ENCODE measurements at places on chromosomes 5 and 9.

DNA sequence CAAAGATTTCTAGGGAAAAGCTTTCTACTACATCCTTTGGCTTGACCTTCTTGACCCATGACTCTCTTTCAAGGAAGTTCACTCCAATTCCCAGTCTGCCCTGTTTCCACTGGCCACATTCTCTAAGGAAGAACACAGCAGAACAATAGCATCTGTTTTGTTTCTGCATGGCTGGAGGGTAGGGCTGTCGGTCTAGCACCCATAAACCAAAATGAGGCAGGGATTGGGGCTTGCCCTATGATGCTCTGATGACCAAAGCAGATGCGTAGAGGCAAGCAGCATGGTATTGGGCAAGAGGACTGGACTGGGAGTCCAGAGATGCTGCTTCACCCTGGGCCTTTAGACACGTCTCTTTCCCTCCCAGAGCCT lies 24.1 kb downstream of the GOLGA2 start:
- no peak overlapping the region for H3K27ac ChIP-seq
- no peak for DNase-seq
- H3K36me3 ChIP-seq, result peaks cover 38% of the 10 kb centered on the region
- H3K4me3 ChIP-seq, result no peak overlapping the region
- H3K27me3 ChIP-seq, result no peaks in the 10 kb centered on the region

DNA sequence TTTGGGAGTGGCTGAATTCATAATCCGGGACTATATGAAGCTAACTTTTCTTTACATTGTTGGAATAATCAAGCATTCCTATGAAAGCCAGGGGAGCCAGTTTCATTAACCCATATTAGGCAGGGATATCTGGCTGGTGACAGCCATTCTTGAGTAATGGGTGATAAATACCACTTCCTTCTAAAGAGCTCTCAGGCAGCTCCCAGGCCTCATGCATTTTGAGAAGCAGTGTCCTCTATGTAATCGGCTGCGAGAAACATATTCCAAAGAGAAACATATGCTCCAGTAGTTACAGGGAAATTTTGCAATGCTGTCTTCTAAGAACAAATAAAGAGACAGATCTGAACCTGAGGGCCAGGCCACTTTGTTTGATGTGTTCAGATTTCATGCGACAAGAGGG lies 83.1 kb downstream of the MSX2 start:
- no peak for DNase-seq
- no peaks in the 10 kb centered on the region for H3K36me3 ChIP-seq
- no peak overlapping the region for H3K27ac ChIP-seq

- H3K27ac ChIP-seq, result no peak overlapping the region
- H3K27me3 ChIP-seq, result no peaks in the 10 kb centered on the region
- H3K4me3 ChIP-seq, result no peak overlapping the region
Observed at GRCh38 chr9:91583161-91583875, 159.7 kb upstream of the NFIL3 start.

DNA sequence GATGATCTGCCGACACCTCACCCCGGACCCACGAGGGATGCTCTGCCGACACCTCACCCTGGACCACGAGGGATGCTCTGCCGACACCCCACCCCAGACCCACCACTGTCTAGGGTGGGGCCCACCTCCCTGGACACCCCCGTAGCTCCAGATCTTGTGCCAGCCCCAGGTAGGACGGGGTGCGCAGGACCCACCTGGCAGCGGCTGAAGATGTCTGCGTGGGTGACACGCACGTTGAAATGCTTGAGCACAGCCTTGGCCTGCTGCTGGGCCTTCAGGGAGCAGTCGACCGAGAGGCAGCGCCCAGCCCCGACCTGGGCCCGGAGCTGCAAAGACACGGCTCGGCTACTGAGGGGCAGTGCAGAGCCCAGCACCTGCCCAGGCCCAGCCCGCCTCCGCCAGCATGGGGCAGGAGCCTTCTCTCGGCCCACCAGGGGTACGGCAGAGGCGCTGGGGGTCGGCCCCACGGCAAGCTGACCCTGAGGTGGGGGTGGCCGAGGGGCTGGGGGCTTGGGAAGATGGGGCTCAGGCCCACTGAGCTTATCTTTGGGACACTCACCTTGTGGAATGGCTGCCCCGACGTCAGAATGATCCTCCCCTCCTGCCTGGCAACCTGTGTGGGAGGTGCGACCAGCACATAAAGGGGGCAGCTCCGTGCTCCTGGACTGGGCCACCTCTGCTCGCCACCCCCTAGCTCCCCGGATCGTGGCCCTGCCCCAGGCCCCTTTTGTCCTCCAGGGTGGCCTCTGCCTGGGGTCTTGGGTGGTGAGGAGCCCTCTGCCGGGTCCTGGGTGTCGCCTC lies 21.7 kb upstream of the NRARP start:
- H3K27me3 ChIP-seq, result no peaks in the 10 kb centered on the region
- H3K27ac ChIP-seq, result no peak overlapping the region
- H3K36me3 ChIP-seq, result no peaks in the 10 kb centered on the region
- H3K4me3 ChIP-seq, result no peak overlapping the region
- DNase-seq, result no peak

GRCh38 chr5:13739479-13739878 lies 205.0 kb downstream of the DNAH5 start:
- H3K4me3 ChIP-seq, result no peak overlapping the region
- no peak overlapping the region for H3K27ac ChIP-seq
- H3K4me1 ChIP-seq, result no peaks in the 10 kb centered on the region

DNA sequence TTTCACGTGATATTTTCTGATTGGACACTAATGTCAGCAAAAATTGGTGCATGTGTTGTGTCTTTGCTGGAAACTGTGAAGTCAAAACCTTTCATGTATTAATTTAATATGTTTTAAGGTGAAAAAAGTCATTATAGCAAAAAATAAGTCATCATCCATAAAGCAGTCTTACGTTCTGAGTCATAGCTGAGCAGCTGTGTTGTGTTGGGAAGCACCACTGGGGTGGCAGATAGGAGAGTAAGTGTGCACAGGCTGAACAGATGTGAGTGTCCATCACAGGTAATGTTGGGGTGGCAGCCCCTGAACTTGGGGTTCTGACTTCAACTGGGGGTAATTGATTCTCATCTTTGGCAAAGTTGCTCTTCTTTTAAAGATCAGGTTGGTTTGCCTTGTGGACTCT lies 156.8 kb downstream of the NXNL2 start:
- DNase-seq, result no peak
- no peaks in the 10 kb centered on the region for H3K4me1 ChIP-seq
- no peak overlapping the region for H3K27ac ChIP-seq
- no peaks in the 10 kb centered on the region for H3K36me3 ChIP-seq
- H3K4me3 ChIP-seq, result no peak overlapping the region

GRCh38 chr5:102411-103043 lies 10.6 kb downstream of the PLEKHG4B start:
- no peak overlapping the region for H3K4me3 ChIP-seq
- H3K27me3 ChIP-seq, result no peaks in the 10 kb centered on the region
- peaks cover 15% of the 10 kb centered on the region for H3K36me3 ChIP-seq
- peaks cover 32% of the 10 kb centered on the region for H3K4me1 ChIP-seq
- no peak for DNase-seq

DNA sequence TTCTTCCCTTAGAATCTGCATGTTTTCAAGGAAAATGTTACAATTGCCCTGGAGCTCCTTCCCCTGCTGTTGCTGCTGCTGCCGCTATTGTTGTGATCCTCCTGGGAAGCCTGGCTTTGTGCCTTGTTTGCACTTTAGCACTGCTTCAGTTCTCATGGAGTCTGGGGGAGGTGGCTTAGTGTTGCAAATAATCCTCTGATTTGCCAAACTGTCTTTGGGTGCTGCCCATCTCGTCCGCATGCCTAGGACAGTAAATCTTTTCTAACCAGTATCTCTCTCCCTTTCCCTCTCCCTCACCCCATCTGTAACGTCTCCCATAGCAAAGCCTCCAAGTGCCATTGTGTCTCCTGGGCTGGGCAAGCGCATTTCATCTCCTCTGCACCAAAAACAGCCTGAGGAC lies 30.3 kb downstream of the FAM240B start:
- peak overlapping the region; percentile 27 for H3K27ac ChIP-seq
- peaks cover 21% of the 10 kb centered on the region for H3K4me1 ChIP-seq
- H3K4me3 ChIP-seq, result no peak overlapping the region
- no peaks in the 10 kb centered on the region for H3K27me3 ChIP-seq
- DNase-seq, result peak; percentile 58
- no peaks in the 10 kb centered on the region for H3K36me3 ChIP-seq

DNA sequence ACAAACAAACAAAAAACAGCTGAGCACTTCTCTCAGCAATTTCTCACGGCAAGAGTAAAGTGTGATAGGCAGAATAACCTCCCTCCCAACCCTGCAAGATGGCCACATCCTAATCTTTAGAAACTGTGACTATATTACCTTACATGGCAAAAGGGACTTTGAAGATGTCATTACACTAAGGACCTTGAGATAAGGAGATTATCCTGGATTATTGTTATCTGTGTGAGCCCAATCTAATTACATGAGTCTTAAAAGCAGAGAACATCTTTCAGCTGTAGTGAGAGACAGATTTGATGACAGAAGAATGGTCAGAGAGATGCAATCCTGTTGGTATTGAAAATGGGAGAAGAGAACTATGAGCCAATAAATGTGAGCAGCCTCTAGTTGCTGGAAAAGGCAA lies 347.9 kb downstream of the CDH9 start:
- DNase-seq, result no peak
- H3K27ac ChIP-seq, result no peak overlapping the region
- H3K27me3 ChIP-seq, result no peaks in the 10 kb centered on the region
- H3K4me3 ChIP-seq, result no peak overlapping the region
- H3K4me1 ChIP-seq, result no peaks in the 10 kb centered on the region
- H3K36me3 ChIP-seq, result no peaks in the 10 kb centered on the region

DNA sequence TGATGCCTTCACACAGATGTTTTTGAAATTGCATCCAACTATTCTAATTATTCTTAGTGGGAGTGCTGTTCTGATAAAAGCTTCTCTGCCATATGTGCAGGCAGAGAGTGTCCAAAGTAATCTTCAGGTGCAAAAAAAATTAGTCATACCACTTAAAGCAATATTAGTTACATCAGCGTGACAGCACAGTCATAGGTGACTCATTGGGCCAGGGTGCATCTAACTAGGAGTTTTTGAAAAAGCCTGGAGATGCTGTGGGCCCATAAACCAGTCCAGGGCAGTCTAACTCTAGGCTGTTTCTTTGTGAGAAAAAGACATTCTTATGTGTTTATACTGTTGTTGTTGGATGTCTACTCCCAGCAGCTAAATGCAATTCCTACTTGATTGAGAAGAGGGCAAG lies 33.0 kb upstream of the C6 start:
- no peaks in the 10 kb centered on the region for H3K4me1 ChIP-seq
- no peak overlapping the region for H3K27ac ChIP-seq
- H3K36me3 ChIP-seq, result no peaks in the 10 kb centered on the region
- no peaks in the 10 kb centered on the region for H3K27me3 ChIP-seq

DNA sequence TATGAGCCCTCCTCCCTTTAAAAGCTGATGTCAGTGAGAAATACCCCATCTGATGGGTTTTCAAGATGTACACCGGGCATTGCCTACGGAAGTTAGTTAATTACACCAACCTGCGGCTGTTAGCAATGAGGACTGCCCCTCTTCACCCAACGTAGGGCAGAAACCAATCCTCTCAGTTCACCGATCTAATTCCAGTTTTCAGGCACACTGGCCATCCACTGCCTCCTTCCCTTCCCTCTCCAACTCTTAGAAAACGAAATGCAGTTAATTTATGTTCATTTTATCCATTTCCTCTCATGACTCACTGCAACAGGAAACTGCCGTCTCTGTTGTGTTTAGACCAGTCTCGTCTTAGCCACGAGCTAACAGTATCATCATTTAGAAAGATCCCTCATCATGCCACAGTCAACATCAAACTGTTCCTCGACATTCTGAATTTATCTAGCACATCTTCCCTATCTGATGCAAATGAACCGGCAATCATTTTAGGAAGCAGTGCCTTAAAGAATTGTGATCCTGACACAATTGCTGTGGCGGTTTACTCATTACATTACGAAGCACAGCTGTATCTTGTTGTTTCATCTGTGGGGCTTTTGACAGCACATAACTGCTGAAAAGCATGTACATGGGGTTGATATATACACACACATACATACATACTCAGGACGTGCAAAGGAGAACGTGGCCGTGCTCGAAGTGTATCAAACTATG lies 168.6 kb downstream of the EFNA5 start:
- no peak overlapping the region for H3K4me3 ChIP-seq
- peaks cover 31% of the 10 kb centered on the region for H3K4me1 ChIP-seq
- H3K27ac ChIP-seq, result no peak overlapping the region
- no peaks in the 10 kb centered on the region for H3K27me3 ChIP-seq

DNA sequence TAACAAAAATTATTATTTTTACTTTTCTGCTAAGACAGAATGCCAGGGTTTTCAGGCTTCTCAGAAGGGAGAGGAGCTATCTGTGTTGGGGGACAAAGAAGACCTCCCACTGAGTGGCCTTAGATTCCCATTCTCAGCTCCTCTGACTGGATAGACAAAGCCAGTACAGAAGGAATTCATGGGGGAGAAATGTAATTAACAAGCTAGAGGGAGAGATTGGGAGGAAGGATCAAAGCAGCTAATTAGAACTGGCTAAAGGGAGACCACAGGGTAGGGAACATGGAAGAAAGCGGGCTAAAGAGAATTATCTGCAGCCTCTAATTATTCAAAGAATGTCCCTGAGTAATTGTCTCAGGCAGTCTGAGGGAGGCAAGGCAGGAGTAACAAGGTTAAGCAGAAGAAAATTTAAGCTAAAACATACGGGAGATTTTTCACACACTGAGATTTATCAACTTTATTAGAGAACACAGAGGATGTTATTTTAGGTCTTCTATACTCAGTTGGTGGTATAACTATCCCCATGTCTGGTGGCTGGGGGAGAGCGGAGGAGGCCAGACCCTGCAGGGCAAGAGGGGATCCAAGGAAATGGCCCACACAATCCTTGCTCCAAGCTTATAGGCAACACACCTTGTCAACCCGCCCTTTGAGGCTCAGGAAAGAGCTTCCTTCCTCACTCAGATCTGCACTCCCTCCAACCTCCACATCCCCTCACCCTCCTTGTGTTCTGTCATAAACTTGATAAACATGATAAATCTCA lies 87.7 kb upstream of the LRRTM2 start:
- peak; percentile 82 for DNase-seq
- H3K27me3 ChIP-seq, result no peaks in the 10 kb centered on the region
- peak overlapping the region; percentile 1 for H3K27ac ChIP-seq
- no peaks in the 10 kb centered on the region for H3K36me3 ChIP-seq
- no peak overlapping the region for H3K4me3 ChIP-seq

DNA sequence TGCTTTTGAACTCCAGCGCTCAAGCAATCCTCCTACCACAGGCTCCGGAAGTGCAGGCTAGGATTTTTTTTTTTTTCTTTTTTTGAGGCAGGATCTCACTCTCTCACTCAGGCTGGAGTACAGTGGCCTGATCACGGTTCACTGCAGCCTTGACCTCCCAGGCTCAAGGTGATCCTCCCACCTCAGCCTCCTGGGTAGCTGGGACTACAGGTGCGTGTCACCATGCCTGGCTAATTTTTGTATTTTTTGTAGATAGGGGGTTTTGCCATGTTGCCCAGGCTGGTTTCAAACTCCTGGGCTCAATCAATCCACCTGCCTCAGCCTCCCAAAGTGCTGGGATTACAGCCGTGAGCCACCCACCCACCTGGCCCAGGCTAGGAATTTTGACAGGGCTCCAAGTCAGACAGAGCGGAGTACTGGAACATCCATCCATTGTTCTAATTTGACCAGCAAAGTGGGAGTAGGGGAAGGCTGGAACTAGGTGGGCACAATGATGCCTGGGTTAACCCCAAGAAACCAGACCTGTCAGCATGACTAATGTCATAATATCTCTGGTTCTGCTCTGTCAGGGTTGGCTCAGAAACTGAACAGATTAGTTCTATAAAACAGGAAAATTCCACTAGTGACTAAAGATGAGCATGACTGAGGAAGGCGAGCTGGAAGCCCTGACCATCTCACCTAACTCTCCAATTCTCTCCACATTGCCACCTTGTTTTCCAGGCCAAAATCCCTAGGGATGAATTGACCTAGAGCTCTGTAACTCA lies 9.2 kb downstream of the ZBTB5 start:
- no peak overlapping the region for H3K27ac ChIP-seq
- peaks cover 60% of the 10 kb centered on the region for H3K36me3 ChIP-seq
- no peak for DNase-seq
- peaks cover 2% of the 10 kb centered on the region for H3K4me1 ChIP-seq

Measured in neuronal stem cell (in vitro differentiated cells).